ENCODE measurements at places on chromosomes 2 and 18.

DNA sequence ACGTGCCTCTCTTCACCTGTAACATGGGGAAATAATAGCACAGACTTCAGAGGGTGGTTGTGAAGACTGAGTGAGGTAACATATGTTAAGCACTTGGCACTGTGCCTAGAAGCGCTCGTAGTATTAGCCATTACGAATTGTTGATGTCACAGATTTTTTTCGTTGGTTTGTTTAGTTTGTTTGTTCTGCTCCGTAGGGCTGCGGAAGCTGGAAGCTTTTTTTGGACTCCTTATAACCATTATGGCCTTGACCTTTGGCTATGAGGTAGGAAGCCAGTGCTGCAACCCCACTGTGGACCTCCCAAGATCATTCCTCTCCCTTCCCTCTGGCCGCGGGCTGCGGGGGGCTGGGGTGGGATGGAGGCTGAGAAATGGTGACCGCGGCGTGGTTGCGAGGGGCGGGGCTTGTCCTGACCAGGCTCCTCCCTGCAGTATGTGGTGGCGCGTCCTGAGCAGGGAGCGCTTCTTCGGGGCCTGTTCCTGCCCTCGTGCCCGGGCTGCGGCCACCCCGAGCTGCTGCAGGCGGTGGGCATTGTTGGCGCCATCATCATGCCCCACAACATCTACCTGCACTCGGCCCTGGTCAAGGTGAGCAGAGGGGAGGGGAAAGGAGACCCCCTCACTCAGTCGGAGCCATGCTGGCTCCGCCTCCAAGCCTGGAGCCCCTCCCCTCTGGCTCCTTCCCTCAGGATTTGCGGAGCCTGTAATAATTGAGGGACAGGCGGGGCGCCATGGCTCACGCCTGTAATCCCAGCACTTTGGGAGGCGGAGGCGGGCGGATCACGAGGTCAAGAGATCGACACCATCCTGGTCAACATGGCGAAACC is 5.5 kb downstream of the SLC11A1 start:
- peak; percentile 89 for DNase-seq

GRCh38 chr2:49002750-49003149 is 151.6 kb downstream of the FSHR start:
- no peak for DNase-seq

- no peak for DNase-seq
Measured at GRCh38 chr2:209560911-209561310, 137.1 kb downstream of the MAP2 start.

GRCh38 chr2:19174176-19174575 is 184.2 kb downstream of the OSR1 start:
- DNase-seq: no peak

GRCh38 chr18:60883587-60883986 is 449.6 kb upstream of the CDH20 start:
- no peak for DNase-seq

DNA sequence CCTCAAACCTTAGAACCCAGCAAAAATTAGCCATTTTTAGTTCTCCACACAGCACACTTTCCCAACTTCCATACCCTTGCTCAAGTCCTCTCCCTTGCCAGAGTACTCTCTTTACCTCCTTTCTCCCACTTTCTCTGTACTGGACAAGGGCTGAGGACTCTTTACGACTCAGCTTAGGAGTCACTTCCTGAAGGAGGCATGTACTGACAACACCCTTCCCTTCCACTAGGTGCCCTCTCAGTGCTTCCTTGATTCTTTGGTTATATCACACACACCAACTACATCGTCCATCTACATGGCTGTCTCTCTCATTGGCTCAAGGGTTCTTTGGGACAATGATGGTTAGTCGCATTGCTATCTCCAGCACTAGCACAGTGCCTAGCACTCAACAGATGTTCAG is 5.2 kb upstream of the C18orf63 start:
- no peak for DNase-seq

- no peak for DNase-seq
Measured at GRCh38 chr2:239580199-239580527, 179.3 kb upstream of the HDAC4 start.

GRCh38 chr2:67858886-67859285 is 203.9 kb downstream of the C1D start:
- DNase-seq: no peak

- no peak for DNase-seq
Measured at GRCh38 chr2:202148515-202149154, 75.6 kb downstream of the KIAA2012 start.

GRCh38 chr2:223230352-223230751 is 178.4 kb downstream of the KCNE4 start:
- DNase-seq: no peak

DNA sequence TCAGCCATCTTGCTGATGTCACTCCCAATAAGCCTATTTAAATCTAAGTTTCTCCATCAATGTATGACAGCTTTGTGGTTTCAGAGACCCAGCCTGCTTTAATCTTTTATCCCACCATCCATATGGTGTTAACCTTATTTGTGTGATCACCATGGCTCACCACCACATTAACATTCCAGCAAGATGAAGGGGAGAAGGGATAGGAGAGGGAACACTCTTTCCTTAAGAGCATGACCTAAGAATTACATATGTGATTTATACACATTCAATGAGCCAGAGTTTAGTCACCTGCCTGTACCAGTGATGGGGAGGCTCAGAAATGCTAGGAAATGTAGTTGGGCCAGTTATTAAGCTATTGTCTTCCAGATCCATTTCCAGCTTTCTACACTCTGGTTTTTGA is 44.5 kb upstream of the CHN1 start:
- no peak for DNase-seq

GRCh38 chr18:68229351-68229750 is 485.6 kb downstream of the TMX3 start:
- DNase-seq: no peak

DNA sequence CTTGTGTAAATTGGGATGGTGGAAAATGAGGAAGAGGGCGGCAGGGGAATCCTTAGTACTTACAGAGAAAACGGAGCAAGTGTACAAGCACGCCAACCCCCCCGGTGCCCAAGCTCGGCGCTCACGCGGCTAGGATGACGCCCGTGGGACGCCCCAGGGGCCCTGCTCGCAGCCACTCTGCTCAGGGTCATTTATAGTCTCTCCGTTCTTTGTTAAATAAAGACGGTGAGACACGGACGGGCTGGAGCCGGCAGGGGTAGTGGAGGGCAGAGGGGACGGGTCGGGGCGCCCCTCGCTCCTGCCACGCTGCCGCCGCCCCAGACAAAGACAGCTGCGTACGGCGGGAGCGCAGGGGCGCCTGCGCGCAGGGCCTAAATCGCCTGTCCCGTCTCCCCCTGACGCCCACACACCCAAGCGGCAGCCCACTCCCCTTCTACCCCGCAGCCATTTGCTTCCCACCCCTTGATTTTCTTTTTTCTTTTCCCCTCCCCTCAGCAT is 37.8 kb downstream of the PCBP1 start:
- DNase-seq: peak; percentile 76

- no peak for DNase-seq
Measured at GRCh38 chr2:167471332-167471731, 583.1 kb downstream of the XIRP2 start.

DNA sequence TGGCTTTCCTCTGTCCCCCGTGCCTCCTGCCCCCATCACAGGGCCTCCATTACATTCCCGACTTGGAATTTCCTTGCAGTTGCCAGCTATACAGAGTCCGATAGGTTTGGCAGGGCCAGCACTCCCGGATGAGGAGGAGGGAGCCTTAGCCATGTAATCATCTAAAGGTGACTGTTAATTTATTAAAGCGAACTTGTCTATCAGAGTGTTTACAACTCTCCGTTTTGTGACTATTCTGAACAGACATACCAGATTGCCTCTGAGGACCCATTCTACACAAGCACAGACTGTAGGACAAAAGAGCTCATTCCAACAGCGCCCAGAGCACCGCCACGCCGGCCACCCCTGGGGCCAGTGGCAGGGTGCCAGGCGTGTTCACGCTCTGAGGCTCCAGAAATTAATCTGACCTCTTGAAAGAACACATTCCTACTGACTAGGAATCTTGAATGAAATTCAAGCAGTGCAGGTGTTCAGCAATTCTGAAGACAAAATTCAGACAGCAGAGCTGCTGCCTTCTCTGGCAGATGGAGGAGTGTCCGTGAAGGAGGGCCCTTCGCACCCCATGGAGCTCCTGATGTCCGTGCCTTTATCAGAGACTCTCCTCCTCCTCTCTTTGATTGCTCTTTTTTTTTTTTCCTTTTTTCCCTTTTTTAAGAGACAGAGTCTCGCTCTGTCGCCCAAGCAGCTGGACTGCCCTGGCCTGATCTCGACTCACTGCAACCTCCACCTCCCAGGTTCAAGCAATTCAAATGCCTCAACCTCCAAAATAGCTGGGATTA is 58.1 kb upstream of the RALBP1 start:
- DNase-seq: no peak

- DNase-seq: no peak
Measured at GRCh38 chr2:103152556-103152955, 390.7 kb downstream of the TMEM182 start.

GRCh38 chr2:126668254-126668653 is 12.3 kb downstream of the GYPC start:
- no peak for DNase-seq

- DNase-seq: no peak
Measured at GRCh38 chr18:54052259-54052658, 172.2 kb downstream of the MBD2 start.

- no peak for DNase-seq
Measured at GRCh38 chr2:31660812-31661335, 80.1 kb upstream of the SRD5A2 start.

- no peak for DNase-seq
Measured at GRCh38 chr2:120547662-120548061, 188.0 kb upstream of the GLI2 start.

DNA sequence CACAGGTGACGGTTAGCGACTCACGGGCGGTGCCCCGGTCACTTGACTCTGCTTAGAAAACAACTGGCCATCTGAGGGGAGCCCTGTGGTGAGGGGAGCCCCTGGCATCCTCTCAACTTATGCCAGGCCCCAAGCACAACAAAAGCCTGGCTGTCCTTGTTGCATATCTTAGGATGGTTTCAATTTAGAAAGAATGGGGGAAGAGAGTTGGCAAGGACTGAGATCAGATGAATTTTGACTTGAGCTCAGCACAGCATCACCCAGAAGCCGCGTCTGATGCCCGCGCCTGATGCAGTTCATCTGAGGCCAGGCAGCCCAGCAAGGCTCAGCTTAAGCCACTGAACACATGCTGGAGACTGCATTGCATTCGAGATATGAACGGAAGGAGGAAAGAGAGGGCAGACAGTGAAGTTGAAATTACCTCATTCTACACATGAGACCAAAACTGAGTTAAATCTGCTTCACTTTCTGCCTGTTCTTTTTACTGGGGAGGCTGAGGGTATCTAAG is 36.8 kb downstream of the MYT1L start:
- DNase-seq: no peak

DNA sequence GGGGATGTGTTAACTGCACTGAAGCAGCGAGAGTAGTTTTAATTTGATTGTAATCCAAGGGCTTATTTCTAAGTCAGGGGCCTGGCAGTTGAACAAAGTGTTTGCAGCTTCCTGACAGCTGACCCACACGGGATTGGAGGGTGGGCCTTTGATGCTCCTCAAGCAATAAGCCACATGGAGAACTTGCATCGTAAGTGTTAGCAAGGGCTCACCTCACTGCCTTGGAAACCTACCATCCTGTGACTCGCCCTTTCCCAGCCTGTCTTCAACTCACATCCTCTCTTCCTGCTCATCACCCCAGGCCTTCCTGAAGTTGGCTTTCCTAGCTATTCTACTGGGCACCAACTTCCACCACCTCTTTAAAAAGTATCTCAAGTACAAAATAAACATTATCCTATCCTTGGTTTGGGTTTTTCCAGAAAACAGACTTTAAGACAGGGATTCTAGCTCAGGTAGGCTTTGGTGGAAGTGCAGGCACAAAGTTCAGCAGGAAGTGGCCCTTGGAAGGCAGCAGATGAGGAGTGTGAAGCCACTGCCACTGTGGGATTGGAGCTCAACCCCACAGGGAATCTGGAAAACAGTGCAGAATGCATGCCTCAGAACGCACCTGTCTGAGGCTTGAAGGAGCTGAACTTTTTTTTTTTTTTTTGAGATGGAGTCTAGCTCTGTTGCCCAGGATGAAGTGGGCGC is 31.6 kb downstream of the B3GNT2 start:
- DNase-seq: no peak

GRCh38 chr2:36270758-36271157 is 84.8 kb upstream of the CRIM1 start:
- DNase-seq: no peak

- DNase-seq: no peak
Measured at GRCh38 chr2:43280994-43281393, 54.6 kb upstream of the ZFP36L2 start.

DNA sequence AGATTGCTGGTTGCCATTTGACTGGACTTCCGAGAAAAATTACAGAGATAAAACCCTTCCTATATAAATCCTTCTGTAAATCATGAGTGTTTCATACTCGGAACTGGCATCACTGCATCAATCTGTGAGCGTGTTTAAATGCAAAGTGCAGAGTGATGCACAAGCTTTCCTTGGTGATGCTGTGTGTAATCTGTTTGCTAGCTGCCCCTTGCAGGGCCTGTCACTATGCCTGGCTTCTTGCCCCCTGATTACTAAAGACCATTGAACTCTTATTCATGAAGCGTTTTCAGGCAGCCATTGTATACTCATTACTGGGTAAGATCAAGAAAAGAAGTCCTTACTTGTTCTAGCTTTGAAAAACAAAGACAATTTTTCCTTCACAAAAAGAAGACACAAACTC is 266.9 kb upstream of the FANCL start:
- no peak for DNase-seq
